ENCODE measurements at places on chromosomes 12 and 14.

DNA sequence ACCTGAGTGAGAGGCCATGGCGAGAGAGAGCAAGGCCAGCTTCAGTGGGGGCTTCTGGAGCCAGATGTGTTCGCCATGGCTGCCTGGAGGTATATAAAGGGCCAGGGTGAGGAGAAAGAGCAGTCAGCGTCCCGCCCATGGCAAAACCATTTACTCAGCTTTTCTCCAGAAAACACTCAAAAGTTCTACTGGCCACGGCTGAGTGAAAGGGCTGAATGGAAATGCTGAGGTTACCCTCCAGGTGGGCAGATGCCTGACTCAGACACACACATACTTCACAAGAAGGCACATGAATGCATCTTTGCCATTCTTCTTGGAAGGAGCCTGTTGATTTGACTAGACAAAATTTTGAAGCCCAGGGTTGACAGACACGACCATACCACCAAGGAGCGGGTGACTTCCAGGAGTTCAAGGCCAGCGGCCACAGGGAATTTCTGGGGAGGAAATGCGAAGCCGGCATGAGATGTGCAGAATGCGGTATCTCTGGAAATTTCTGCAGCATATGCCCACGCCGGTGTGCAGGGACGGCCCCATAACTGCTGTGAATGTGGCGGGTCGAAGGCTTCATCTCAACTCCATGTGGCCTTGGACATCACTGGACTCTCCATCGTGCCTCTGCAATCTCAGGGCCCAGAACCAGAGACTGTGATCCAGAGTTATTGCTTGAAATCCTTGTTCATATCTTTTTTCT is at the start of gene IL31:
TSS of gene IL31 (minus strand) at position 67 of the 691 bp plus-strand sequence. CDS start at position 18, 49 bp downstream.
- no peak for DNase-seq

- no peak for DNase-seq
Measured at GRCh38 chr12:28177461-28177860, 12.8 kb upstream of the CCDC91 start.

GRCh38 chr12:95445884-95446505 is 28.0 kb upstream of the METAP2 start:
- no peak for DNase-seq

- DNase-seq = no peak
Measured at GRCh38 chr14:64303471-64303917, 9.3 kb upstream of the ESR2 start.

- no peak for DNase-seq
Measured at GRCh38 chr14:99012703-99013102, 259.3 kb downstream of the BCL11B start.

- DNase-seq = no peak
Measured at GRCh38 chr12:107519906-107520859, 165.4 kb upstream of the PWP1 start.

GRCh38 chr14:106506881-106507305 is 980.5 kb downstream of the TMEM121 start:
- DNase-seq = no peak

- DNase-seq = peak; percentile 68
Measured at GRCh38 chr12:57089271-57090245, 644 bp downstream of the NAB2 start.

DNA sequence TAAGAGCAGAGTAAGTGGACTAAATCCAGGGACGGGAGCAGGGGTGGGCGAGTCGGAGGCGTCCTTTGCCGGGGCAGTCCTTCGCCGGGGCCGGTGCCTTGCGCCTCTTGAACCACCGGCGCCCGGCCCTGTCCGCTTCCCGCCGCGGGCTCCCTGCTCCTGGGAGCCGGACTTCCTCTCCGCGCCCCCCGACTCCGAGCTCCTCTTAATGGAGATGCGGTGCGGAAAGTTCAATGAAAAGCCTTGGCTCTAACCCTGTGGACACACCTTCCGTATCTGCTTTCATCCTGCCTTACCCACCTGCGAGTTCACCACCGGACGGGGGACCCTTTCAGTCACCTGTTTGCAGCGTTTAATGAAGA is 412 bp downstream of the FGFR1OP2 start:
- DNase-seq = no peak

DNA sequence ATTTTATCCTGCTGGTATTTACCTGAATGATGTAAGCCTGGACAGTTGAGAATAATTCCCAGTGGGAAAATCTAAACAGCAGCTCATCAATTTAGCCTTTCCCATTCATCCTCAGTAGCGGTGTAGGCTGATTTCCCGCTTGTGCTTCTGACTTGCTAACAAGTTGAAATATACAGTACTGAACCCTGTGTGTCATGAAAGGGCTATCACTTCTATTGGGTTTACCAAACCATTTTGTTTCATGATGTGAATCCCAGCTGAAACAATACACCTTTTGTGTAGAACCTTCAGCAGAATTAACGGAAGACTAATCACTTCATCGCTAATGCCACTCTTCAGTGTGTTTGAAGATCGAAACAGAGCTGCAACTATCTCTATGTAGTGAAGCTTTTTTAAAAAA is 88.4 kb downstream of the POLR3B start:
- DNase-seq = no peak

DNA sequence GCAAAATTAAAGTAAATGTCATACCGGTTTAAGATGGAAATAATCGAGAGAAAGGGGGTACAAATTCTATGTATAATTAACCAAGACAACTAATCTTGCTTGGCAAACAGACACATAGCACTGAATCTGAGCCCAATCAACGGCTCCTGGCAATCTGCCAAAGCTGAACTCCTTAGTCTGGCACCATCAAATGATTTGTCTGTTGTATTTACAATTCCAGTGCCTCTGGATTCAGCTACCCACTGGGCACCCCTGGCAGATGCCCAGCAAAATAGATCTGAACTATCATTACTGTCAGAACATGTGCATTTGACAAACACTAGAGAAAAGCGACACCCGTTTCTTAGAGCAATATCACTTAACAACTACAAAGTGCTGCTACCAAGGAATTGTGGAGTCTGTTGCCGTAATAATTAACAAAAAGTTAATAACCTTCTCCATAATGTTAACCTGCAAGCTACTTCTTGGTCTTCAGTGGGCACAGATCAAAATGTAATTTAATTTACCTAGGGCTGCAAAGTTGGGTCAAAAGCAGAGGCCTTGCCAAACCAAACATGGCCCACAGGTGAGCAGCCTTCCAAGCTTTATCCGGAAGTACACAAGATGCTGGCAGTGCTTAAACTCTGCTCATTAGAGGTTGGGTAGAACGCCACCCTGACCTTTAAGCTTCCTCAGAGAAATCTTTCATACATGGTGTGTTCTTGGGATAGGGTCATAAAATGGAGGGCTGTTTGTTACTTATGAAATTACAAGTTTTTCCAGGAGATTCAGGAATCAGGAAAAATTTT is 7.6 kb downstream of the EGLN3 start:
- no peak for DNase-seq

DNA sequence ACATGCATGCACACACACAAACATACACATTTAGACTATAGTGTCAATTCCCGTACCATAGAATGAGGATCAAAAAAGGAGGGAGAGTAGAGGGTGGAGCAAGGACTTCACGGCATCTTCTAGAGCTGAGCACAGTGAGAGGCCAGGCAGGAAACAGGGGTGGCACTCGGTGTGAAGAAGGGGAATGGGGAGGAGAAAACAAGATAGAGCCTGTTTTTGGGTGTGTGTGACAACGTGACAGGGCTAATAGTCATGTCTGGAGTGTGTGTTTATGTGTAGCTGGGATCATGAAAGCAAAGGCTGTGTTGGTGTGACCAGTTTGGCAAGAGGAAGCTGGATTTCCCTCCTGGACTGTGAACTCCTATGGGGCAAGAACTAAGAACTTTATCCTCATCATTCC is 9.9 kb upstream of the ACVR1B start:
- DNase-seq = no peak

DNA sequence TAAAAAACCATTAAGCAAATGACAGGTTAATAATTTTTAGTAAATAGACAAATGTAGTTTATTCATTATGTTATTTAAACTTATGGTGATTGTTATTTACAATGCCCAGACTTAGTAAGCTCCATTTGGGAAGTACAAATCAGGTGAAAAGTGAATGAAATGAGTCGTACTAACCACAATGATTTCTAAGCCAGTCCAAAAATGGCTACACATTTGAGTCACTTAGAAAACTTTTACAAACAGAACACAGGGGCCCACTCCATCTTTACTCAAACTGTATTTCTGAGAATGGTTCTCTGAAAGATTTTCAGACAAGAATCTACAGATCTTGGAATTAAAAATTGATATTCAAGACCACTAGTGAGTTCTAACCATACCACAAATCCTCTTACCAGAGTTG is 653.3 kb upstream of the MIS18BP1 start:
- DNase-seq = no peak

- DNase-seq = no peak
Measured at GRCh38 chr12:41186026-41186425, 2.1 kb upstream of the PDZRN4 start.

DNA sequence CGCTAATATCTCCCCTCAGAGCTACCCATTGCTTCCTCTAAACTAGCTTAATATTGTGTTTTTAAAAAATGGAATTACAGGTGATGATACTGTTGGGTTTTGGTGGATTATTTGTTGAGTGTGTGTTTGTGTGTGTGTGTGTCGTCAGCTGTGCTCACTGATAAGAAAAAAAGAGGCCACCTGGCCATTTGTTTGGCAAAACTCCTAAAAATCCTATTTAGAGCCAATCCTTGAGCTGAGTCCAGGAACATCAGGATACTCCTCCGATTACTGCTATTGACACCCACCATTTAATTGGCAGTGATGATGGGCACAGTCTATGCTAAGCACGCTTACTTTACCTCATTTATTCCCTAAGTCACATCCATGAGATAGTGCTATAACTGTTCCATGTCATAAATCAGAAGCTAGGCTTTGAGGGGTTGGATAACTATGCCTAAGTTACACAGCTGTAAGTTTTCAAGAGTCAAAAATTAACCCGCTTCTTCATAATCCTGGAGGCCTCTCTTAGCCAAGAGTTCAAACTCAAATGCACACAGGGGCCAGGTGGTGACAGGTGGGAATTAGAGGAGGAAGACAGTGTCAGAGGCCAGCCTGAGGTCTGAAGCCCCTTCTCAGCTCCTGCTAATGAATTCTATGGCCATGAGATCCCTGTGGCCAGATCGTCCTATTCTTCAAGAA is 1026.6 kb upstream of the TMEM132C start:
- DNase-seq = no peak

- no peak for DNase-seq
Measured at GRCh38 chr14:78157494-78158437, 12.4 kb upstream of the NRXN3 start.

DNA sequence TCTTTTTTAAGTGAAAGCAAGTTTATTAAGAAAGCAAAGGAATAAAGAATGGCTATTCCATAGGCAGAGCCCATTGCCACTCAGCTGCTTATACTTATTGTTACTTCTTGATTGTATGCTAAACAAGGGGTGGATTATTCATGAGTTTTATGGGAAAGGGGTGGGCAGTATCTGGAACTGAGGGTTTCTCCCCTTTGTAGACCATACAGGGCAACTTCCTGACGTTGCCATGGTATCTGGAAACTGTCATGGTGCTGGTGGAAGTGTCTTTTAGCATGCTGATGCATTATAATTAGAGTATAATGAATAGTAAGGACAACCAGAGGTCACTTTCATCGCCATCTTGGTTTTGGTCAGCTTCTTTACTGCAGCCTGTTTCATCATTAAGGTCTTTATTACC is 66.3 kb upstream of the AMN start:
- no peak for DNase-seq

DNA sequence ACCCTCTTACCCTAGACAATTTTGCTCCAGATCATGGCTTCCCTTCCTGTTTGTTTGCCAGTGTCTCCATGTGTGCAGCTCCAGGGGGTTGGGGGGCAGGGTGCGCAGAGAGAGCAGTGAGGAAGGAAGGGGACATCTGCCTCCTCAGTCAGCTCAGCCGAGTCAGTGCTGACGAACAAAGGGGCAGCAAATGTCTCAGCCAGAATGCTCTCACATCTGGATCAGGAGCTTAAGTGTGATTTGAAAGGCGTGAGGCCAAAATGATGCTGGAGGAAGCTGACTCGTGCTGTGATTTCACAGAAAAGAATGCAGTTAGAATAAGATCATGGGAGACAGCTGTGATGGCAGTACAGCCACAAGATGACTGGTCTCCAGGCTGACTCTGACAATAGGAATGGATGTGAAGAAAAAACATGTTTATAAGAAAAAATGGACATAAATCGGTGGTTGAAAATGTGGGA is 27.1 kb upstream of the CDK17 start:
- DNase-seq = no peak

DNA sequence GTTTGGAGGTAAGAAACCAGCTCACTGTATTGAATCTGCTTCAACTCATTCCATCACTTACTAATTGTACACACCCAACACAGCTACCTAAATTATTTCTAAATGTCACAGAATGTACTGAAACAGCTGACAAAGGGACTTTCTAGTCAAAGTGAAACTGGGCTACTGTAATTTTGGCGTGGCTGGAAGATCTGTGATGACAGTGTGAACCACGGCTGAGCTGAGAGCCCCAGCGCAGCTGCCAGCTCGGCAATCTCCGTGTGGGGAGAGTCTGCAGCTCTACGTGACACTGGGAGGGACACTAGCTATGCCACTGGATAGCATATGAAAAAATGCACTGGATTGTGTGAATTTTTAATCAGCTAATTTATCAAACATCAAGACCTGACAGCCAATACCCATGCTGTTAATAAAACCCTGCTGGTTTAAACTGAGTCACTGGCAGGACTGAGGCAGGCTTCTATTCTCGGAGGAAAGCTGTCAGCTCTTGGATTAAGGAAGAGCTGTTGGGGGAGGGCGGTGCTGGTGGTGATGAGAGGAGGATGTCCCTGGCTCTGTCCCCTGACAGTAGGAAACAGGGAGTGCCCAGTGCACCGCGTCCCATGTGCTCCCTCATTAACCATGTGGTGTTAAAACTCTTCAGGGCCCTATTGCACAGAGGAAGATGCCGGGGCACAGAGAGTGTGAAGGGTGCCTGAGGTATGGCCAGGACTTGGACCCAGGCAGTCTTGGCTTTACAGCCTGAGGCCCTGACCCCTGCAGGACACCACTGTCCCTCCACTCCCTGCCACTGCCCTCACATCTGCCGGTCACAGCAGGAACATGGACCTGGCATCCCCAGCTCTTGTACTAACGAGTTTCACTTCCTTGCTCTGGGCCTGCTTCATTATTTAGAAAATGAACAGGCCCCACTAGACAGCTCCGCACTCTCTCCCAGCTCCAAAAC is 13.3 kb downstream of the SLC15A4 start:
- DNase-seq = no peak

- DNase-seq = no peak
Measured at GRCh38 chr12:108053512-108053911, 75.6 kb upstream of the WSCD2 start.

DNA sequence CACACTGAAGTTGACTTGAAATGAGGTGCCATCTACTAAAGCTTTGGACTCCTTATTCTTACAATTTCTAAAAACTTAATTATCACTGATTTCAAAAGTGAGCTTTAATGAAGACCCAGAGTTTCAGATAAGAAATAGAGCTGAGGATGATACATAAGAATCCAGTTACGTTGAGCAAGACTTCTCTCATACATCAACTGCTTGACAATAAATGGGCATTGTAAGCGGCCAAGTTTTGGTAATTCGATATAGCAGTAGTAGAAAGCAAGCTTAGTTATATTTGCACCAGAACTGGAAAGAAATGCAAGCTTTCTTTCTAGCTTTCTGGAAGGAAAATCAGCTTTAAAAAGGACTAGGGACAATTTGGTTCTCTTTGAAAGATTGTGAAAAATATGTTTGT is 1359.6 kb downstream of the FSCB start:
- DNase-seq = no peak

Measured in H1 (cell line).